RPMI7951 (cell line): ENCODE measurements at places on chromosomes 6 and 20.
A peak's percentile ranks its signal among the peaks of the same experiment; 100 is the strongest.

DNA sequence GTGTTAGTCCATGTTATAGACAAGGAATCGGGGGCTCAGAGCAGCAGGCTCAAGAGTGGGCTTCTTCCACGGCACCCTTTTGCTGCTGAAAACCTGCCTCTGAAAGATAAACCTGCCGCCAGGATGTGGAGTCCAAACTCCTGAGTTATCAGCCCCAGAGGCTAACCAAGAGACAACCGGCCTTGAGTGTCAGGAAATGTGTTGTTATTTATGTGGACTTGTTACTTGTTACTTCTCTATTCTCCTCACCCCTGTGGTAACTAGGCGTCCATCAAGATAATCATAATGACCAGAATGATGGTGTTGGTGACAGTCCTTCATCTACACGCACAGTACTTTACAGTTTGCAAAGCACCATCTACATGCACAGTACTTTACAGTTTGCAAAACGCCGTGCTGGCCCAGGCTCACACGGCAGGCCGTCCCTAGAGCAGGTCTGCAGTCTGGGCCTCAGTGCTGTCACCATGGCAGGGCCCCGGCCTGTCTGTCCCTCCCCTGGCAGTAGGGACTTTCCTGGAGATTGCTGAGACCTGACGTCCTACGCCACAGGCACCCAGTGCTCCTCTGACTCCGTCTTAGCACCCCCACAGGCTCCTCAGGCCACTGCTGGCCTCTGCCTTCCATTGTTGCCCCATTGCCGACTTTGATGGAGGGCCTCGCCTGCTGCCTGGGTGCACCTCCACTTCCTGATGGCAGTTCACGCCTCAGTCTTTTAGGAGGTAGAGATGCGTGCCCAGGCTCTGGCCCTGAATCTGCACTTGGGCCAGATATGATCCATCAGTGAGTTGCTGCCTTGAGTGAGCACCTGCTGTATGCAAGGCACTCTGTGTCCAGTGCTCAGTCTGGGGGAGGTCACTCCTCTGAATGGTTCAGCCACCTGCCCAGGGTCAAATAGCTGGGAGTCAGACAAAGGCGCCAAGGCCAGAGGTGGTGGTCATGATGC, 9.1 kb upstream of the BPIFB4 start:
- no peak for DNase-seq

- DNase-seq, result no peak
Observed at GRCh38 chr6:106155219-106155830, 69.2 kb downstream of the PRDM1 start.

- peak; percentile 53 for DNase-seq
Observed at GRCh38 chr20:8330785-8331695, 199.0 kb downstream of the PLCB1 start.

GRCh38 chr20:688809-689212, 13.2 kb upstream of the SCRT2 start:
- no peak for DNase-seq

- DNase-seq, result no peak
Observed at GRCh38 chr20:30419466-30419865, 838.0 kb upstream of the DEFB115 start.

GRCh38 chr20:55070001-55070400, 594.6 kb downstream of the DOK5 start:
- DNase-seq, result no peak

DNA sequence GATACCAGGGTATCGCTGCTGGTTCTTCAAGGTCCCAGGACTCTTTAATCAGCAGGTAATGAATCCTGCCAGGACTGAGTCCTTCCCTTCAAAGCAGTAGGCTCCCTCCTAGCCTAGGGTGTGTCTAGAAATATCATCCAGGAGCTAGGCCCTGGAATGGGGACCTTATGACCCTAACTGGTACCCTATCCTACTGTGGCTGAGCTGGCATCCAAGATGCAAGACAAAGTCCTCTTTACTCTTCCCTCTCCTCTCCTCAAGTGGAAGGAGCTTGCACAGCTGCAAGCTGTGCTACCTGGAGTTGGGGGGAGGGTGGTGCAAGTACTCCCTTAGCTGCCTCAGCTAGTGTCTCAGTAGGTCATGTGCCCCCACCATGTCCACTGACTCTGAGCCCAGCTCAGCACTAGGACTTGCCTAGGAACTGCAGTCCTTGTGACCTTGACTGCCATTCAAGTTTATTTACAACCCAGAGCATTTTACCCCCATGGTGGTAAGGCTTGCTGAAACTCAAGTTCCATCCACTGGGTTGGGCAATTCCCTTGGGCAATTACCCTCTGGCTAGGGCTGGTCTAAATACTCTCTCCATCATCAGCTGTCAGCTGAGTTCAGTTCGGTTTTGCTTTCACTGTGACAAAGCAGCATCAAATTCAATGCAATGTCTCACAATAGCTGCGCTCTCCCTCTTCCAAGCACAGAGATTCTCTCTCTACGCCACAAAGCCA, 48.4 kb upstream of the TOP1 start:
- no peak for DNase-seq
